AG20443 (cell line): ENCODE measurements at places on chromosomes 6 and 20.

DNA sequence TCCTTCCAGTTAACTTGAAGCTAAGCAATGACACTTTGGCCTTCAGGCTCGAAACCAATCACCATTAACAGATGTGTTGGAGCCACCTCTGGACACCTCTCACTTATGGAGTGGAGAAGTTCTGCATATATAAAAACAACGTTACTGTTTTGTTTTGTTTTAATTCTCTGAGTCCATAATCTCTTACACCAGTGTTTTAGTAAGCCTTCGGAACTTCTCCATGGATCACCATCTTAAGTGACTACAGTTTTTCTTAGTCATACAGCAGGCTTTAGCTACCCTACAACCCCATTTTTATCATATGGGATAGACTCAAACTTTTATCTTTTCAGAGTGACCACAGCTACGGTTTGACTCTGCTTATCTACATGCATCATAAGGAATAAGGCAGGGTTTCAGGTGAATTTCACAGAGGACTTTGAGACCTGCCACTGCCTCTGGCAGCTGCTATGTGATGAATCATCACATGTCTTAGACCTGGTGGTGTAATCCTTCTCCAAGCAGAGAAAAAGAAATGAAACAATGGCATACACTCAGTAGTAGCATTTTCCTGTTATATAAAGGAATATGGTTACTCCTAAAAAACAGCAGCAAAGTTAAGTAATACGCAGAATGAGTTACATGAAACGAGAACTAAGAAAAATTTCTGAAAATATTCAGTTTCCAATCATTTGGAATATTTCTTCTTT, 5.5 kb upstream of the HDDC2 start:
- DNase-seq = peak; percentile 21

DNA sequence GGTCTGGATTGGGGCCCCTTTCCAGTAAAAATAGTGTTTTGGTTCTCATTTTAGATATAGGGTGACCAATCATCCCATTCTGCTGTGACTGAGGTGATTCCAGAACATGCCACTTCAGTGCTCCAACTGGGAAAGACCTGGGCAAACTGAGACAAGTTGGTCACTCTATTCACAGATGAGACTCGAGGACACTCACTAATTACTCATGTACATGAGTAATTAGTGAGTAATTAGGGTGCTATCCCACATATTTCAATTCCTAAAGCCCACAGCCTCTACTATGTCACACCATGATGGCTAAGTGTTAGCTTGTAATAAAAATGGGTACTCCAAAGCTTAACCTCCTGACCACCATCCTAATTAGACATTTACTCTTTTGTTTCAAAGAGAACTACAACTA, 86.0 kb downstream of the CBLN4 start:
- DNase-seq = no peak

- DNase-seq = no peak
These were observed 124.3 kb downstream of the GJA1 start for GRCh38 chr6:121559611-121560269.

GRCh38 chr6:157017861-157018260, 240.7 kb downstream of the ARID1B start:
- no peak for DNase-seq

DNA sequence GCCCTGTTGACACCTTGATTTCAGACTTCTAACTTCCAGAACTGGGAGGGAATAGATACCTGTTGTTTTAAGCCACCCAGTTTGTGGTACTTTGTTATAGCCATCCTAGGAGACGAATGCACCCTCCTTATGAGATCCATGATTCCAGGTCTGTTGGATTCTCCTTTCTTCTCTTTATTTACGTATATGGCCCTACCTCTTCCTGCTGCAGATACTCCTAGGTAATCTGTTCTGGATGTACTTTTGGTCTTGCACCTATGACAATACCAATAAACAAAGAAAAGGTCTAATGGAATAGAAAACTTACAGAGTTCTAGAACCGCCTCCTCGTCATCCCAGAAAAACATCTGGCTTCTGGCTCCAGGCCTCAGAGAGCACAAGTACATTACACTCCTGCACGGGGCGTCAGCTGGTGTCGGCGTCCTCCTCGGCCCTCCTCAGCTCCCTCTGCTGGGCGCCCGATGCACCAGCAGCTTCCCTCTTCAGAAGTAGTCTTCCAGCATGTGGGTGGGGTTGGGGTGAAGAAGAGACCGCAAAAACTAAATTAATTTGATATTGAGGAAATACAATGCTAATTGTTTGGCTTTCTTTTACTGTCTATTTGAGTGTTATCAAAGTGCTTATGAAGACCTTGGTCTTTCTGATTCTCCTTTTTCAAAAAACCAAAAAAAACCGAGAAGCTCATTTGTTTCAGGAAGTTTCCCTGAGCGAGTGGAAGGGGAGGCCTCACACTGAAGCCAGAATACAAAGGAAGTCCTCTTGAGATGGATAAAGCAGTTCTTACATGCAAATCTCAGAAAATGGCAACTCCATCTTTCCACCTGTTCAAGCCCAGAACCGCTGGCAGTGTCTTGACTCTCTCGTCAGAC, 9.7 kb upstream of the ATXN1 start:
- peak; percentile 87 for DNase-seq

- peak; percentile 99 for DNase-seq
These were observed 639 bp upstream of the ZNF335 start for GRCh38 chr20:45972500-45973183.

GRCh38 chr6:31723245-31723979, at the start of gene MPIG6B:
Gene MPIG6B (plus strand): TSS chr6:31723373. CDS start chr6:31723384, 11 bp downstream.
- DNase-seq = no peak

- no peak for DNase-seq
These were observed 18.8 kb downstream of the ZKSCAN3 start for GRCh38 chr6:28368522-28368921.

DNA sequence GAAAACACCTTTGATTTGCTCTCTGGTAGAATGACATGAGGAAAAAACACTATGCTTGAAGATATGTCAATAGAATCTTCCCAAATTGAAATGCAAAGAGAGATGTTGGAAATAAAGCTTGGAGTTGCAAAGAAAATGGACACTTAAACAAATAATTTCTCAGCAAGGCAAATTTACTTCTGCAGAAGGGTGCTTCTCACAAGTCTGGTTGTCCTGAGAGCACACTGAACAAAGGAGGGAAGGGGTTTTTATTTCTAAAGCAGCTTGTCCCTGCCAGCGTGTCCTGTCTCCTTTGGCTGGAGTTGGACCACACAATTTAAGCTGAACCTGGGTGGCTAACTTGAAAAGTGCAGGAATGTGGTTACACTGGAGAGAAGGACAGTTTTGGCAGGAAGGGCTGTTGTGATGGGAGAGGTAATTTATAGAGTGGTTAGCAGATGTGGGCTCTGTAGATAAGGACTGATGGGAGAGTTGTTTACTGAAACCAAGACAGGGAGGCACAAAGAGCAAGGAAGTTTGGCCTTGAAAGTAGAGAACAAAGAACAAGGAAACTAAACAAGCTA, 454.6 kb upstream of the EYS start:
- no peak for DNase-seq

DNA sequence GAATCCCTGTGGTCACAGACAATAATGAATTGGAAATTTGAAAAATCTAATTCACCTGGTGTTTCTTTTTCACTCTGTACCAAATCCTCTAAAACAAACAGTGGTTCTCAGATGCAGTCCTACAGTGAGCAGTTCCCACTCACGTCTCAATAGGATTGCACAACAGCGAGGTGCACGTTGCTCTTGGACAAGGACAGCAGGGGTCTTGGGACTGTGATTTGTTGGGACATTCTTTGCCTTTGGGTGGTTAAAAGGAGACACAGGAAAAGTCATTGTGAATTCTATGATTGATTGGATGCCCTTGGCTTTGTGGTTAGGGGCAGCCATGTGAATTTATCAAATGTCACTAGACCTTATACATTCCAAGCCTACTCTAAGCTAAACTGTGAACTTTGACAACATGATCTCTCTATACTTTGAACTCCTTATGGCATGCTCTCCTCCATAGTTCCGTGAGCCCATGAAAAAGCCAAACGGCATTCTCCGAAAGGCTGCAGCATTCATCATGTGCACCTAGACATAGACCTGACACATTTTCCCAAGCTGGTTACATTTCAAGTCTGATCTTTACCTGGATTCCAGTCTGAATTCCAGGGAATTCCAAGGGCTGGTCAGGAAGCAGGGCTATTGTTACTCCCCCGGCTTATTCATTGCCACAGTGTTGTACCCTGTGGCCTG, 647 bp downstream of the UNC93A start:
- DNase-seq = no peak

GRCh38 chr6:35267446-35267845, 7.9 kb downstream of the ZNF76 start:
- DNase-seq = no peak

DNA sequence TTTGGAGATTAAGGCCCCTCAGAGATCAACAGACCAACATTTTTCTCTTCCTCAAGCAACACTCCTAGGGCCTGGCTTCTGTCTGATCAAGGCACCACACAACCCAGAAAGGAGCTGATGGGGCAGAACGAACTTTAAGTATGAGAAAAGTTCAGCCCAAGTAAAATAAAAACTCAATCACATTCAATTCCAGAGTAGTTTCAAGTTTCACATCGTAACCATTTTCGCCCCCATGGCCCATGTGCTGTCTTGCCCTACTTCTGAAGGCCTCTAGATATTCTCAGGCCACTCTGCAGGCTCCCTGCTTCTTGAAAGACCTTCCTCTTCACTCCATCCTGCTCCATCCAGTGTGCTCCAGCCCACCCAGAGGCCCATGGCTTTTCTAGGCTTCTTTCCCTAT, 4.2 kb downstream of the IL17A start:
- DNase-seq = no peak
